ENCODE measurements at places on chromosomes 1 and 21. TPM values are rescaled to one million over a fixed set of nuclear protein-coding genes. Genes with fewer than 3 reads are reported as not detected.

Gene ATP5IF1
- total RNA-seq: 86.3 TPM

Gene TMPRSS3
- total RNA-seq: not detected

Gene DNAJB4
- 37.7 TPM for total RNA-seq

Gene XCL2
- total RNA-seq: not detected

Gene TDRD5
- not detected for total RNA-seq

Gene TINAGL1
- total RNA-seq: 0.39 TPM

Gene FCGR3A
- total RNA-seq: not detected

Gene PTPRC
- total RNA-seq: not detected

Gene SH3BGR
- total RNA-seq: 0.98 TPM

Gene FAM78B
- total RNA-seq: 0.98 TPM

Gene TCHH
- total RNA-seq: under 0.01 TPM

Gene TBX15
- 7.3 TPM for total RNA-seq

Gene ZNF695
- total RNA-seq: 1.8 TPM

Gene CHIA
- total RNA-seq: not detected

Gene ADAMTSL4
- 36.2 TPM for total RNA-seq

Gene TNFRSF4
- not detected for total RNA-seq

Gene C2CD4D
- not detected for total RNA-seq

Gene KCNT2
- total RNA-seq: 0.78 TPM

Gene ETV3
- total RNA-seq: 10.7 TPM

Gene ACOT11
- total RNA-seq: 2.9 TPM

Gene GJB4
- not detected for total RNA-seq

Gene OPTC
- not detected for total RNA-seq

Gene KCNK2
- total RNA-seq: 8.6 TPM

Gene IL19
- not detected for total RNA-seq

Gene PLA2G2C
- total RNA-seq: not detected

Gene SYDE2
- total RNA-seq: 6.1 TPM

Gene TSSK3
- 1.1 TPM for total RNA-seq

Gene NES
- 23.9 TPM for total RNA-seq

Gene HSD3B1
- not detected for total RNA-seq

Gene ADAMTS1
- 96.3 TPM for total RNA-seq

Gene GJA8
- not detected for total RNA-seq

Gene WNT3A
- not detected for total RNA-seq

Gene SPRR2G
- total RNA-seq: not detected

Gene LEMD1
- not detected for total RNA-seq

Gene DCDC2B
- total RNA-seq: not detected

Gene ALG14
- total RNA-seq: 2.9 TPM

Gene PGLYRP3
- total RNA-seq: not detected

Gene PDXK
- 52.5 TPM for total RNA-seq

Gene MNDA
- total RNA-seq: not detected

Gene HES2
- total RNA-seq: under 0.01 TPM

Gene HRNR
- total RNA-seq: not detected

Gene LRRIQ3
- total RNA-seq: 0.39 TPM

Gene FHL3
- total RNA-seq: 22.7 TPM
